ENCODE measurements at places on chromosomes 7 and 10. TPM values are rescaled to one million over a fixed set of nuclear protein-coding genes. Genes with fewer than 3 reads are reported as not detected.

- DNase-seq, result no peak
These were observed 1.9 kb downstream of the PLA2G12B start for GRCh38 chr10:72952642-72953158.

DNA sequence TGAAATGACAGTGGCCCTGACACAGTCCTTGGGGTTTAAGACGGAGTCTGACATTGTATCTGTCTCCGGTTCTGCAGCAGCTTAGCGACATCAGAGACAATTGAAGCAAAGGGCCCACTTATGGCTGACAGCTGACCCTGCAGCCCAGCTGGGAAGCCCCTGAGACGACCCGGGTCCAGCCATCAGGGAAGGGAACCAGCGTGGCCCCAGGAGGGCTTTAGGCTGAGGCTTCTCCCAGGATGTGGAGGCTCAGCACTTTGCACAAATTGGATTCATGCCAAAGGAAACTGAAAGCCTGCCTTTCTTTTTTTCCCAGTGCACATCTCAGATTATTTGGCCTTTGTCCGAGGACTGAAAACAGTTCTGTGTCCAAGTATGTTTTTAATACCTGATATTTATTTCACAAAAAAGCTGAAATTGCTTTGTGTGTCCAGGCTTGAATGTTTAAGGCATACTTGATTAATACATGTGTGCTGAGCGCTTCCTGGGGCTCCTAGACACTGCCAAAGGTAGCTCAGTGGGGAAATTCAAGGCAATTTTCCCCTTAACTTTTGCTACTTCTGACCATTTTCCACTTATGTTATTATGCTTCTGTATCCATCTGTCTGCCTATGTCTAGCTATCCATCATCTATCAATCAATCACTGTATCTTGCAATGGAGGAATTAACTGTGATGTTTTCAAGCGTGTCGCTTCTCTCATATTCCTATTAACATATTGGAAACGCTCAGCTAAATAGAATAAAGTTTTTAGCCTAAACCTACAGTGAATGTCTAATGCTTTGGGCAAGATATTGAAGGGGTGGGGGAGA, 34.8 kb downstream of the KLF6 start:
- DNase-seq, result no peak

The NODAL gene
- total RNA-seq, result not detected

The PCLO gene
- total RNA-seq, result 5.3 TPM

DNA sequence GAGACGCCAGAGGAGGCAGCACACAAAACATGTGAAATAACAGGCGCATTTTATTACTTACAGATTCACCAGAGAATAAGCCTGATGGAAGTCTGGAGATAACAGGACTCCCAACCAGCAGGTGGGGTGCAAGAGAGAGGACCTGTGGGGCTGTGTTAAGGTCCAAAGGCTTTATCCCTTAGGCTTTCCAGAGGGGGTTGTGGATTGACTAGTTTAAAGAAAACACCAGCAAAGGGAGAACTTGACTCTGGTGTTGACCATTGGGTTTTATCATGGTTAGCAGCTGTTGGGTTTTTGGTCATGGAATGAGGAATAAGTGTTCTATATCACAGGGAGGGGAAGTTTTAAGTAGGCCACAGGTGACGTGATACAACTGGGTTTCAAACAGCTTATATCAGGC, 1.6 kb upstream of the CRPPA start:
- DNase-seq, result no peak

- peak; percentile 55 for DNase-seq
These were observed 41.4 kb upstream of the SGCE start for GRCh38 chr7:94697035-94697974.

- DNase-seq, result no peak
These were observed 3.1 kb upstream of the HOXA9 start for GRCh38 chr7:27168265-27168947.

DNA sequence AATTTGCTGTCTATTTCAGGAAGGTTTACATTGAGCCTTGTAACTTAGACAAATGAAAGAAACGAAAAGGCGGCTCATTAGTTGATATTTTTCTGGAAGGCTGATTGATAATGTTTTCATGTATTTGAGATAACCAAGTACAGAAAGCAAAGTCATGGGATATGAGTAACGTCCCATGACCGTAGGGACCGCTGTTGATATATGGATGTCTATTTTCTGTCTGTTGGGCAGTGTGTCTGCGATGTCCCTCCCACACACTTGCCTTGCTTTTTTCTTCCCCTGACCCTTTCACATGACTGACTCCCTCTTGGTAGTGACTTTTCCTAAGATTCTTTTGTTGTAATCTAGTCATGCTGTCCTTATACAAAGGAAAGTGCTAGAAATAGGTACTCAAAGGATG, 57.0 kb upstream of the GPR158 start:
- DNase-seq, result no peak

GRCh38 chr7:96182424-96183158, 139.3 kb downstream of the SLC25A13 start:
- DNase-seq, result no peak

GRCh38 chr10:9800011-9800410, 1217.7 kb upstream of the CELF2 start:
- DNase-seq, result no peak

The FEZF1 gene
- total RNA-seq, result not detected

- DNase-seq, result no peak
These were observed 17.2 kb downstream of the AP5Z1 start for GRCh38 chr7:4792537-4793126.

The FOXI2 gene
- total RNA-seq, result 0.16 TPM

DNA sequence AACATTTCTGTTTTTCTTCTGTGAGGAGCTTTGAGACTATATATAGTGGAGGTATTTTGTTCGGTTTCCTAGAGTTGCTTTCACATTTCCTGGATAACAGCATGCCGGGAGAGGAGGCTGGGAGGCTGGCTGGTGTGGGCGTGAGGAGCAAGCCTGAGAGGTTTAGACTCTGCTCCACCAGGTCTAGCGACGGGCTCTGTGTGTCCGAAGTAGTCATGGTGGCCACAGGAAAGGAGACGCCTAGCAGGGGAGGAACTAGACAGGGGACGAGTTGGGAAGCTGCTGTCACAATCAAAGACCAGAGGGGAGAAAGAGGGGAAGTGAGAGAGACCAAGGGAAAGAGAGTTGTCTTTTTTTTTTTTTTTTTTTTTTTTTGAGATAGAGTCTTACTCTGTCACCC, 19.6 kb downstream of the PTPRE start:
- no peak for DNase-seq

The IFIT1 gene
- total RNA-seq, result 10.2 TPM

- no peak for DNase-seq
These were observed 8.1 kb upstream of the GPR85 start for GRCh38 chr7:113094517-113095249.

DNA sequence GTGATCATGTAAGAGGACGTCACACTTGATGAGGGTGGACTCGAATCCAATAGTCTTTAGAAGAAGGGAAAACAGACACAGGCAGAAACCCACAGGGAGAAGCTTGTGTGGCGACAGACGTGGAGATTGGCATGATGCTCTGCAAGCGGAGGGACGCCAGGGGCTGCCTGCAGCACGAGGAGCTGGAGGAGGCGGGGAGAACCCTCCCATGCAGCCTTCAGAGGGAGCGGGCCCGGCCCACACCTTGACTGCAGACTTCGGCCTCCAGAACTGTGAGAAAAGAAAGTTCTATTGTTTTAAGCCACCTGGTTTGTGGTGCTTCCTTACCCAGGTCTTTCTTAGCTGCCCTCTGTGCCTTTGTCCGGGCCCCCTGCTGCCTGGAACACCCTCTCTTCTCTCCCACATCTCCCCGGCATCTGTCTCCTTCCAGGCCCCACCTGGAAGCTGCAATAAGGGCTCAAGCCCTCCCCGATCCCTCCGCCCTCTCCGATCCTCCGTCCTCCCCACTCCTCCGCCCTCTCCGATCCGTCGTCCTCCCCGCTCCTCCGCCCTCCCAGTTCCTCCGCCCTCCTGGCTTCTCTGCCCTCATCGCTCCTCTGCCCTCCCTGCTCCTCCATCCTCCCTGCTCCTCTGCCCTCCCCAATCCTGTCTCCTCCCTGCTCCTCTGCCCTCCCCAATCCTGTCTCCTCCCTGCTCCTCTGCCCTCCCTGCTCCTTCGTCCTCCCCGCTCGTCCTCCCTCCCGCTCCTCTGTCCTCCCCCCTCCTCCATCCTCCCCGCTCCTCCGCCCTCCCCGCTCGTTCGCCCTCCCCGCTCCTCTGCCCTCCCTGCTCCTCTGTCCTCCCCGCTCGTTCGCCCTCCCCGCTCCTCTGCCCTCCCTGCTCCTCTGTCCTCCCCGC, 17.4 kb upstream of the PRKAG2 start:
- no peak for DNase-seq

The PNLIPRP1 gene
- not detected for total RNA-seq

DNA sequence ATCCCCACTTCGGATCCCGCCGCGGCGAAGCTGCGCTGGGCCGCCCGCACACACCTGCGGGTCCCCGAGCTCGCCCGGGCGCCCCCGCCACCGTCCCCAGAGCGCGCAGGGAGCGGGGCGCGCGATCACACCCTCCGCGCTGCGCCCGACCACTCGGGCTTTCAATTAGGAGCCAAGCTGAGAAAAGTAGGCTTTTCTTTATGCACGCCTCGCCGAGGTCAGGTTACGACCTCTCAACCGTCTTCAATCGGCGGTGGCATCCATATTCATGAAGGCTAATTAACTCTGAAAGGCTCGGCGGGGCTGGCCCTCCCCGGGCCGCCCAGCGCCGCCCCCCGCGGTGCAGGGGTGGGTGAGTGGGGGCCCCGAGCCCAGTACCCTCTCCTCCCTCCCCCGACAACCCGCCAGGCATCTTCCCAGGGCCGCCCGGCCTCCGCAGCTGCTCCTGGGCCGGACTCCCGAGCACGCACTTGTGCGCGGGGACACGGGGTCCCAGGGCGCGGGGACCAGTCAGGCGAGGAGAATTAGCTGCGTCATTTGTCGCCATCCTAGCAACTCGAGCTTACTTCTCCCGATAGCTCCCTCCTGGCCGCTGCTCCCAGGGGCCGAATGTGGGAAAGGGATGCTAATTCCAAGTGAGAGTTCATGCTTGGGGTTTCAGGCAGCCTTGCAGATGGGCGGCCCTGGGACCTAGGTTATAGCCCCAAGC, 155.5 kb upstream of the LYZL2 start:
- peak; percentile 44 for DNase-seq
